Peyer's patch (tissue), 4 donors: ENCODE measurements at places on chromosomes 1 and 21. TPM values are rescaled to one million over a fixed set of nuclear protein-coding genes. Genes with fewer than 3 reads are reported as not detected.

STUM gene
- 4.1 TPM for total RNA-seq

C1orf56 gene
- total RNA-seq, result 1.3 TPM

TOR1AIP2 gene
- total RNA-seq, result 314 TPM

AVPR1B gene
- total RNA-seq, result not detected

LENEP gene
- not detected for total RNA-seq

OR2AJ1 gene
- not detected for total RNA-seq

GBP6 gene
- not detected for total RNA-seq

DNA sequence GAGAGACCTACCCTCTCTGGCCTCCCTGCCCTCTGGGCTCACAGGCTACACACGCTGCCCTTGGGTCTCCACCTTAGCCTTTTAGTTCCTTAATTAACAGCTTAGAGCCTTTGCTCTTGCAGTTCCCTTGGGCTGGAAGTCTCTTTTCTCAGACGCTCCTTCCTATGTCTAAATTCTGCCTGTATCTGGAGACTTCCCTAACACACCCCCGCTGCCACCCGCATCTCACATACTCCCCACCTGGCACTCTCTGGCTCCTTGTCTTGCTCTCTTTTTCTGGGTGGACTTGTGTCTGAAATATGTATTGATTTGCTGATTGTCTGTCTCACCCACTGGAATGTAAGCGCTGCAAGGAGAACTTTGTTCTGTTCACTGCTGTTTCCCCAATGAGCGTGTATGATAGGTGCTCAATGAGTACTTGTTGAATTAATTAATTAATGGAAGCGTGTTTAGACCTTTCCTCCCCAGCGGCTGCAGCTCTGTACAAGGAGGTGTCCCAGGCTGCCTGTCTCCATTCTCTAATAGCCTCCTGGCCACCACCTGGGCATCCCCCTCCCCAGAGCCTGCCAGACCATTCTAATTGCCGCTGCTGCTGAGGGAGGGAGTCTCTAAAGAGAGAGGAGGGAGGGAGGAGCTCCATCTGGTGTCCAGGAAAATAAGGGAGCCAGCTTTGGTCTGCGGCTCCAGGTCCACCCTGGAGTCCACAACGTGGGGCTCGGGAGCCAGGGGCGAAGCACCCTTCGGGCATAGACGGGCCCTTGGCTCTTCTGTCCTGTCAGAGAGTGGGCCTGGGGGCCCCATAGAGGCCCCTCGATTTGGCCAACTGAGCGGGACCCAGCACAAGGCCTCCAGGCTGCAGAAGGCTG lies 95.4 kb downstream of the RNF220 start:
- DNase-seq, result no peak
- no peaks in the 10 kb centered on the region for H3K36me3 ChIP-seq
- no peaks in the 10 kb centered on the region for H3K27me3 ChIP-seq
- no peaks in the 10 kb centered on the region for H3K4me1 ChIP-seq

DNA sequence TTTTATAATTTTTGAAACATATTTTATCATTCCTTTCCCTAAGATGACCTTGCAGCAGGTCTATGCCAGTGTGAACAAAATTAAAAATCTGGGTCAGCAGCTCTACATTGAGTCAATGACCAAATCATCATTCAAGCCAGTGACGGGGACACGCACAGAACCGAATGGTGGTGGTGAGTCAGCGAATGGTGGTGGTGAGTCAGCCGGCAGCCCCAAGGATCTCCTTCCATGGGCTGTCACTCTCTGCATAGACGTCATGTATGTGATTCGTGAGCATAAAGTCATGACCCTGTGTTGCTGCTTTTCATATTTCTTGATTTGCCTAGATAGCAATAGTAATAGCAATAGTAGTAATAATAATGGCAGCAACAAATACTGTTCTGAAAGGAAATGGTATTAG lies 26.3 kb downstream of the PER3 start:
- H3K4me3 ChIP-seq, result no peak overlapping the region
- H3K27ac ChIP-seq, result no peak overlapping the region
- H3K36me3 ChIP-seq, result no peaks in the 10 kb centered on the region
- no peak for DNase-seq
- H3K27me3 ChIP-seq, result no peaks in the 10 kb centered on the region

- DNase-seq, result no peak
- H3K36me3 ChIP-seq, result no peaks in the 10 kb centered on the region
- H3K27me3 ChIP-seq, result no peaks in the 10 kb centered on the region
- H3K4me1 ChIP-seq, result no peaks in the 10 kb centered on the region
- peak overlapping the region; percentile 18 for H3K27ac ChIP-seq
Measured at GRCh38 chr1:246117066-246117791, 389.9 kb downstream of the SMYD3 start.

DNA sequence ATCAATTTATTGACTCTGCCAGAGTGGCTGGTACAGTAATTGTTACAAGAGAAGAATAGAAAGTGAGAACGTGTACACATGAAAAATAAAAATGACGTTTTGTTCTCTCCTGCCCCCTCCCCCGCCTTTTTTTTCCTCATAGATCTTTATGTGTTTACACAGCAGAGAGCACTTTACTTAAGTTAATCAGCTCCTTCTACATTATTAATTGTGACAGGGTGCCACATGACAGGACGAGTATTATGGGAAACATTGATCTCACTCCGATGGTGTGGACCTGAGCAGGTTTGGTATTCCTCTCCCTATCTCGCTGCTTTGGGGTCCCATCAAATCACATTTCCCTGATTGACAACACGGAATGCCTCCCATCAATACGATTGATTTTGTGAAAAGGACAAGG lies 285.7 kb downstream of the TM2D1 start:
- no peaks in the 10 kb centered on the region for H3K36me3 ChIP-seq
- H3K27me3 ChIP-seq, result no peaks in the 10 kb centered on the region
- DNase-seq, result no peak
- no peak overlapping the region for H3K4me3 ChIP-seq

DNA sequence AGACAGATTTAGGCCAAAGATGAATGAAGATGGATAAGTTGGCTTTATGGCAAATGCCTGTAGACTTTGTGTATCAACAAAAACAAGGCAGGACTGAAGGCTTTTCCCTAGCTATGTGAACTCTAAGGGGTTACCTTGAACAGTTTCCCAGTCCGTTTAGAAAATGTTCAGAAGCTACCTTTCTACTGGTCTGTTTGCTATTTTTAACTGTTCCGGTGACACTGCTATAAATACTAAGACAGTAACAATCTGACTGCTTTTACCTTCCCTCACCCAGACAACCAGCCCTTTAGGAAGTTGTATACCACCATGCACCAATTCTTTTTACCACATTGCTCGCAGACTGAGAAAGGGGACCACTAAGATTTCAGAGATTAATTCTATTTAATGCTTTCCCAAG lies 102.2 kb downstream of the PHTF1 start:
- no peaks in the 10 kb centered on the region for H3K4me1 ChIP-seq
- peaks cover 53% of the 10 kb centered on the region for H3K36me3 ChIP-seq
- H3K27me3 ChIP-seq, result no peaks in the 10 kb centered on the region
- no peak for DNase-seq

DNA sequence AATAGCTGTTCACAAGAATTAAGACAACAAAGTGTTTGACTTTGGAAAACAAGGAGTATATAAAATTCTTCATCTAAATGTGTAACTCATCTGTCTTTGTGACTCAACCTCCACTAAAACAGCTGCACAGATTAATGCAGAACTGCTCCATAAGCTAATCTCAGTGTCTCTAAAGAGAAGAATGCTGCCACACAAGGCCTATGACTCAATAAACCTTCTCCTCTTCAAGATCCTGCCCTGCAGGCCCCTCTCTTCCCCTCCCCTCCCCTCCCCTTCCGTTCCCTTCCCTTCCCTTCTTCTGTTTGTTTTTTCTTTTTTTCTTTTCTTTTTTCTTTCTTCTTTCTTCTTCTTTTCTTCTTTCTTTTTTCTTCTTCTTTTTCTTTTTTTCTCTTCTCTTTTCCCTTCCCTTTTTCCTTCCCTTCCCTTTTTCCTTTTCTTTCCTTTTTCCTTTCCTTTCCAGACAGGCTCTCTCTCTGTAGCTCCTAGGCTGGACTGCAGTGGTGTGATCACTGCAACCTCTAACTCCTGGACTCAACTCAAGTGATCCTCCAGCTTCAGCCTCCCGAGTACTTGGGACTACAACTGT lies 1052.8 kb downstream of the BRINP3 start:
- H3K4me1 ChIP-seq, result no peaks in the 10 kb centered on the region
- no peak for DNase-seq
- no peak overlapping the region for H3K4me3 ChIP-seq
- H3K27me3 ChIP-seq, result no peaks in the 10 kb centered on the region

DNA sequence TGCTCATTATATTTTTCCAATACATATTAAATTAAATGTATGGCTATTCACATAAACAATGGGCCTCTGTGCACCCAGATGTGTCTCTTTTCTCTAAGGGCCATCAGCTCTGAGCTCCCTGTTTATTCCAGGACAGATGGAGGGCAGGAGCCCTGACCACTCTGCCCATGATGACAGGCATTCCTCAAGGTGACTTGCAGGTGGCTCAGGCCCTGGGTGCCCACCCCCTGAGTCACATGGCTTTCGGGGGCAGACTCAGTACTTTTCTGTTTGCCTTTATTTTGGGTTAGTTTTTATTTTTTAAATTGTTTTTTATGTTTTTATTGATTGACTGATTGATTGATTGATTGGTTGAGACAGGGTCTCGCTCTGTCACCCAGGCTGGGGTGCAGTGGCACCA lies 6.4 kb upstream of the LRP8 start:
- H3K27me3 ChIP-seq, result no peaks in the 10 kb centered on the region
- no peaks in the 10 kb centered on the region for H3K4me1 ChIP-seq
- H3K4me3 ChIP-seq, result no peak overlapping the region
- no peak overlapping the region for H3K27ac ChIP-seq
- DNase-seq, result peak; percentile 31

GRCh38 chr1:69494221-69494620 lies 73.5 kb upstream of the LRRC7 start:
- no peaks in the 10 kb centered on the region for H3K4me1 ChIP-seq
- no peaks in the 10 kb centered on the region for H3K36me3 ChIP-seq
- no peaks in the 10 kb centered on the region for H3K27me3 ChIP-seq

DNA sequence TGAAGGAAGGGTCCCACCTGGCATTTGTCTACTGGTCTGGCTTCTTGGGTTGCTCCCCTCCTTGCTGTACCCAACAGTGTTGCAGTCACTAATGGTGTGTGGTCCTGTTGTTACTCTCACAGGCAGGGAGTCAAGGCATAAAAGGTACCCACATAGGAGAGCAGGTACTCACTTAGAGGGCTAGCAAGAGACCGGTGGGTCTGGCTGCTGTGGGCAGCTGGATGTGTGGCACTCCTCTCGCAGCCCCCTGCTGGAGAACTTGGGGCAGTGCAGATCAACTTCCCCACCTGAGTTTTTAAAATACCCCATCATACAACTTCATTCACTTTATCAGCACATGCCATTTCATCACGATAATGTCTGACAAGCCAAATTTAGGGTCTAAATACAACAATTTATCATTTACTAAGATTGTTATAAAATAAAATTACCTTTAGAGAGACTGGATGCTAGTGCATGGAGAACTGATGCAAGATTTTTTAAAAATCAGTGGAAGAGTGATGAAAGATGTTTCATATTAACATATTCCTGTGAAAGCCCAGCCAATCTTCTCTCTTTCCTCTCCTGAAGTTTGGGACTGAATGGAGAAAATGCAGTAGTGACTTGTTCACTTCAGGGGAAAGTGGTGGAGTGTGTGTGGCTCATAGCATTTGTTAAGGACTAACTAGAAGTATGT lies 42.8 kb downstream of the ACP6 start:
- no peaks in the 10 kb centered on the region for H3K27me3 ChIP-seq
- no peak overlapping the region for H3K27ac ChIP-seq
- H3K4me3 ChIP-seq, result no peak overlapping the region
- no peak for DNase-seq

DNA sequence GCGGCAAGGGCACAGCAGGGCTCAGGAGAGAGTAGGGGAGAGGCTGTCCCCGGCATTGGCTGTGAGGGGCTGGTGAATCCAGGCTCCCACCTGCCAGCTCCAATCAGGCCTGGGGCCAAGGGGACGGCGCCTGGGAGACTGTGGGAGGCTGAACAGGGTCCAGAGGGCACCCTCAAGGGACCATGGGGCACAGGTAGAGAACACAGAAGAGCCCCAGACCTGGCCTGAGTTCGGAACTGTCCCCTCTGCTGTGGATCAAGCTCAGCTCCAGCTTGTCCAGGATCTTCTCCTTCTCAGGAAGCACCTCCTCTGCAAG lies 67.0 kb downstream of the KCNAB2 start:
- no peak overlapping the region for H3K4me3 ChIP-seq
- H3K27me3 ChIP-seq, result no peaks in the 10 kb centered on the region
- DNase-seq, result peak; percentile 24
- no peak overlapping the region for H3K27ac ChIP-seq
